GM23248 (cell line): ENCODE measurements at places on chromosomes 6 and 20. TPM values are rescaled to one million over a fixed set of nuclear protein-coding genes. Genes with fewer than 3 reads are reported as not detected.

SLC22A1 gene
- polyA plus RNA-seq = not detected in 2 replicates

MDFI gene
- polyA plus RNA-seq = not detected in 2 replicates

HTR1B gene
- not detected in 2 replicates for polyA plus RNA-seq

IMPG1 gene
- not detected in 2 replicates for polyA plus RNA-seq

PAK5 gene
- polyA plus RNA-seq = not detected in 2 replicates

HS3ST5 gene
- polyA plus RNA-seq = not detected in 2 replicates

MOCS1 gene
- 7.3 and 8.4 TPM in 2 replicates for polyA plus RNA-seq

MAP3K5 gene
- polyA plus RNA-seq = 1.1 and 1.4 TPM in 2 replicates

SYS1 gene
- 24.6 and 27.1 TPM in 2 replicates for polyA plus RNA-seq

RAB44 gene
- polyA plus RNA-seq = not detected in 2 replicates

SIM1 gene
- 1.2 and 1.5 TPM in 2 replicates for polyA plus RNA-seq

SIRPB2 gene
- not detected in 2 replicates for polyA plus RNA-seq

TRIM31 gene
- not detected in 2 replicates for polyA plus RNA-seq

SLC17A1 gene
- not detected in 2 replicates for polyA plus RNA-seq

FOXC1 gene
- polyA plus RNA-seq = 3.3 and 3.5 TPM in 2 replicates

GABRR1 gene
- polyA plus RNA-seq = not detected in 2 replicates

TRIM40 gene
- polyA plus RNA-seq = not detected in 2 replicates

BTNL2 gene
- not detected in 2 replicates for polyA plus RNA-seq

COX7A2 gene
- 666 and 696 TPM in 2 replicates for polyA plus RNA-seq

SNAP25 gene
- polyA plus RNA-seq = 0.09 TPM in 1 of 2 replicates, not detected in the other

FAM83B gene
- polyA plus RNA-seq = not detected in 2 replicates

FOXQ1 gene
- polyA plus RNA-seq = not detected in 2 replicates

ADGB gene
- not detected in 2 replicates for polyA plus RNA-seq

CRISP2 gene
- not detected in 2 replicates for polyA plus RNA-seq

SPO11 gene
- not detected in 2 replicates for polyA plus RNA-seq

GFOD1 gene
- 0.74 and 0.84 TPM in 2 replicates for polyA plus RNA-seq

RAMACL gene
- 0.31 and 0.33 TPM in 2 replicates for polyA plus RNA-seq

CALHM5 gene
- polyA plus RNA-seq = 0.51 TPM in 2 replicates

CYP21A2 gene
- not detected in 2 replicates for polyA plus RNA-seq

TRAPPC3L gene
- polyA plus RNA-seq = 0.30 TPM in 1 of 2 replicates, not detected in the other

CCN2 gene
- 1,621 and 1,647 TPM in 2 replicates for polyA plus RNA-seq

RNF144B gene
- 2.6 and 2.7 TPM in 2 replicates for polyA plus RNA-seq

PCSK2 gene
- polyA plus RNA-seq = not detected in 2 replicates

TRIM38 gene
- polyA plus RNA-seq = 6.5 and 7.3 TPM in 2 replicates

SRMS gene
- not detected in 2 replicates for polyA plus RNA-seq

AHCY gene
- 53.7 and 53.8 TPM in 2 replicates for polyA plus RNA-seq

CAP2 gene
- 22.5 and 23.2 TPM in 2 replicates for polyA plus RNA-seq

DPPA5 gene
- not detected in 2 replicates for polyA plus RNA-seq

ANKEF1 gene
- polyA plus RNA-seq = 0.06 TPM in 2 replicates

C6orf15 gene
- not detected in 2 replicates for polyA plus RNA-seq

MYBL2 gene
- polyA plus RNA-seq = 11.7 and 12.9 TPM in 2 replicates

CLPSL1 gene
- not detected in 2 replicates for polyA plus RNA-seq

PHACTR1 gene
- polyA plus RNA-seq = 0.65 and 0.82 TPM in 2 replicates

MAP1LC3A gene
- polyA plus RNA-seq = 82.5 and 83.1 TPM in 2 replicates

SLA2 gene
- not detected in 2 replicates for polyA plus RNA-seq

GSTA2 gene
- polyA plus RNA-seq = 0.51 TPM in 1 of 2 replicates, not detected in the other

POU3F2 gene
- polyA plus RNA-seq = 0.05 TPM in 1 of 2 replicates, not detected in the other

TCF21 gene
- polyA plus RNA-seq = 3.8 and 4.0 TPM in 2 replicates

KIAA1755 gene
- polyA plus RNA-seq = 3.6 and 4.0 TPM in 2 replicates

HLA-DRA gene
- 0.80 and 2.0 TPM in 2 replicates for polyA plus RNA-seq

PAX1 gene
- not detected in 2 replicates for polyA plus RNA-seq

FLRT3 gene
- polyA plus RNA-seq = 2.4 and 3.0 TPM in 2 replicates

MRPS18B gene
- 59.2 and 61.2 TPM in 2 replicates for polyA plus RNA-seq

MAFB gene
- polyA plus RNA-seq = 3.8 and 4.4 TPM in 2 replicates

GUCA1A gene
- polyA plus RNA-seq = not detected in 2 replicates

RPS18 gene
- polyA plus RNA-seq = 1,848 and 1,924 TPM in 2 replicates

KHDC1L gene
- not detected in 2 replicates for polyA plus RNA-seq

BPI gene
- polyA plus RNA-seq = 0.10 TPM in 1 of 2 replicates, not detected in the other
